IPS-NIHi11 (cell line): ENCODE measurements at places on chromosomes 11 and 22.
A peak's percentile ranks its signal among the peaks of the same experiment; 100 is the strongest.

GRCh38 chr11:112540261-112540660, 279.6 kb upstream of the PLET1 start:
- DNase-seq: no peak

- no peak for DNase-seq
Measured at GRCh38 chr11:111749646-111750045, 16.5 kb downstream of the PPP2R1B start.

DNA sequence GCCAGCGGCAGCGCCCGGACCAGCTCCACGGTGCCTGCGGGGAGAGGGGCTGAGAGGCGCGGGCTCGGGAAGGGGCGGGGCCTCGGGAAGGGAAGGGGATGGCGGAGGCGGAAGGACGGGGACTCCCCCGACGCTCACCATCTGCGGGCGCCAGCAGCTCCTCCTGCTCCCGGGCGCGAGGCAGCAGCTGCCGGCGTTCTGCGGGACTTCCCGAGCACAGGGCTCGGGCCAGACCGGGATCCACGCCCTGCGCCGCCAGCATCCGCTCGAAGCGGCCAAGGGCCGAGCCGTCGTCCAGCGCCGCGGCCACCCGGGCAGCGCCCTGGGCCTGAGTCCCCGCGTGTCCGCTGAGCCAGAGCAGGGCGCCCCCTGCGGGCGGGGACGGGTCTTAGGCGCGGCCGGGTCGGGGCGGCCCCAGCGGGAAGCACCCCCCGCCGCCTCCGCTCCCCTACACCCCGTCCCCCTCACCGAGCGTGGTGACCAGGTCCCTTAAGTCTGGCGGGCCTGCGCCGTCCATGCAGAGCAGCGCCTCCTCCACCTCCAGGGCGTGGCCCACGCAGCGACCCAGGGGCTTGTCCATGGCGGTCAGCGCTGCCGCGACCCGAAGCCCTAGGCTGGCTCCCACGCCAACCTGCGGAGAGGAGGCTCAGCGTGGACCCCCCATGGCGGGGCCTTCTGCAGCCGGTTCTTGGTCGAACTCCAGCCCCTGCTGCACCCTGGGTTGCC, 873 bp upstream of the SCO2 start:
- peak; percentile 85 for DNase-seq

- DNase-seq: no peak
Measured at GRCh38 chr22:26322179-26322905, 106.7 kb upstream of the ASPHD2 start.

- no peak for DNase-seq
Measured at GRCh38 chr11:132658696-132659095, 873.6 kb downstream of the OPCML start.

- DNase-seq: no peak
Measured at GRCh38 chr22:28780296-28780695, 7.8 kb downstream of the CCDC117 start.

DNA sequence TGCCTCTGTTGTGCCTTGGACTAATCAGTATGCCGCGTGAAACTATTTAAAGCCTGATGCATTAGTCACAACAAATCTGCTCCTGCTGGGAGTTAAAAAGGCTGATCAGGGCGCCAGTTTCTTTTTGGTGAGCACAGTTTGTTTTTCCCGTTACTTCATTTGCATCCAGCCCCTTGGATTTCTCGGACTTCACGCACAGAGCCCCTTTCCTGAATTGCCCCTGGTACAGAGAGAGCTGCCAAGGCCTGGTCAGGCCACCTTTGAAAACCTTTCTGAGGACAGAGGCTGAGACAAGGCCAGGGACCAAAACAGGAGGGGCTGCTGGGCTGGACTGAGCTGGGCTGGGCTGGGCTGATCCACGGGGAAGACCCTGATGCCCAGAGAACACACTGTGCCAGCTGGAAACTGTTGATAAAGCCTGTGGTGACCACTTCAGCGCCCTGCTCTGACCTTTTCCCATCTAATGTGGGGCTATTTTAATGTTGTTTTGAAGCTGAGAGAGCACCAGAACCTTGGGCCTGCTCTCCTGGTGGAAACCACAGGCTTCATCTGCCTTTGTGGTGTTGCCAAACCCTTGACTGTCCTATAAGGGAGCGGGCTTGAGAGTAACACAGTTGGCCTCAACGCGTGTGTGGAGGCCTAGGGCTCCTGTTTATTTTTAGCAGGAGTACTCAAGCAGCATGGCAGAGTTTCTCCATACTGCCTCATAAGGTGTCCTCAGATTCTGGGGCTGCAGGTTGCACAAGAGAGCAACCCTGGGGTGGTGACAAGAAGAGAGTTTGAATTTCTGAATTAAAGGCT, 44.2 kb downstream of the NAV2 start:
- no peak for DNase-seq

GRCh38 chr22:43227239-43227630, 40.3 kb upstream of the TTLL12 start:
- DNase-seq: no peak

DNA sequence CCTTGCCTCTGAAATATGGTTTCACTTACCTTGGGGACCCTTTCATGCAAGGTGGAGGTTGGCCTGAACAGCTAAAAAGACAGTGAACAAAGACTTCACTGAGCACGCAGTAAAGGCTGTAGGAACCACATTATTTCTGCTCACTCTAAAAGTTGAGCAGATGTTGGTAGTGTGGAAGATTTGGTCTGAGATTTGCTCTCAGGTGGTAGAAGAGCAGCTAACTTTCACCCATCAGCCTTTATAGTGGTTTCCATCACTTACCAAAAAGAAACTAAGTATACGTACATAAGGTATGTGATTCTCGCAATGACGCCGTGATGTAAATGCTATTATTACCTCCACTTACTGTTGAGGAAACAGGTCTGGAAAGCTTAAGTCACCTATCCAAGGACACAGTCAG, 47.3 kb downstream of the PRR5L start:
- DNase-seq: no peak

DNA sequence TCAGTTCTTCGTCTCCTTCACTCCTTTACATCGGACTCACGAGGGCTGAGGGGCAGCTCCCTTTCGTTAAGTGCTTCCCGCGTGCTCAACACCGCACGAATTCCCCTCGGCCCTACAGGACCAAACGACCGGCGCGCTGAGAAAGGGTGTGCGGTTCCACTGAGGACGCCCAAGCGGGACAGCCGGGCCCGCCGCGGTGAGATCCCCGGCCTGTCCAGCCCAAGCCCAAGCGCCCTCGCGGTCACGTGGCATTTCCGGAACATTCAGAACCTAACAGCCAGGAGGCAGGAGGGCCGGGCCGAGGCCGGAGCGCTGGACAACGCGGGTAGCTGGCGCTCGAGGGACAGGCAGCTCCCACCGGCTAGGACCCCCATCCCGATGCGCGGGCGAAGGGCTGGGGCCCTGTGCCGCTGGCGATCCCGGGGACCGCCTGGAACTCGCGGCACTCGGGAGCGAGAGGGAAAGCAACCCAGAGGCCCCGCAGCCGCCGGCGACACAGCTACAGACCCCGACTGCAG, 737 bp upstream of the STIP1 start:
- no peak for DNase-seq

- DNase-seq: no peak
Measured at GRCh38 chr11:34957206-34957605, 40.8 kb downstream of the PDHX start.

DNA sequence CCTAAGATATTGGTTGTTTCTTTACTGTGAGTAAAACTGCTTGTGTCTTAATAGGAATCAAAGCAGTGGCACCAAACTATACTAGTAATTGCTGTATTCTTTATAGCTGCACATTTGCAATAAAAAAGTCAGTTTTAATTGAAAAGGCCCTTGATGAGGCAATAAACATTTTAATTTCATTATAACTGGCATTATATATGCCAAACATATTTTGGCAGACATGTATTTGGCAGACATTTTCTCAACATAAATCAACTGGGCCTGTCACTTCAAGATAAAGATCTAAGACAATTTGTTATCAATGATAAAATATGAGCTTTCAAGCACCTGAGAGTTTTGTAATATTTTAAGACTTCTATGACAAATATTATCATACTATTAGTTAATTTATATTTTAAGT, 245.7 kb downstream of the SBF2 start:
- no peak for DNase-seq

- no peak for DNase-seq
Measured at GRCh38 chr11:27028561-27028965, 12.1 kb upstream of the BBOX1 start.

GRCh38 chr11:75639762-75640181, 29.1 kb downstream of the MAP6 start:
- peak; percentile 45 for DNase-seq

- DNase-seq: no peak
Measured at GRCh38 chr11:17206463-17206862, 1.3 kb downstream of the PIK3C2A start.

- no peak for DNase-seq
Measured at GRCh38 chr11:36057379-36058042, 113.6 kb downstream of the LDLRAD3 start.

GRCh38 chr11:65637794-65638419, at the start of gene SIPA1:
TSS of gene SIPA1 (plus strand) at chr11:65638101. CDS start at chr11:65640922, 2,821 bp downstream.
- DNase-seq: peak; percentile 94

DNA sequence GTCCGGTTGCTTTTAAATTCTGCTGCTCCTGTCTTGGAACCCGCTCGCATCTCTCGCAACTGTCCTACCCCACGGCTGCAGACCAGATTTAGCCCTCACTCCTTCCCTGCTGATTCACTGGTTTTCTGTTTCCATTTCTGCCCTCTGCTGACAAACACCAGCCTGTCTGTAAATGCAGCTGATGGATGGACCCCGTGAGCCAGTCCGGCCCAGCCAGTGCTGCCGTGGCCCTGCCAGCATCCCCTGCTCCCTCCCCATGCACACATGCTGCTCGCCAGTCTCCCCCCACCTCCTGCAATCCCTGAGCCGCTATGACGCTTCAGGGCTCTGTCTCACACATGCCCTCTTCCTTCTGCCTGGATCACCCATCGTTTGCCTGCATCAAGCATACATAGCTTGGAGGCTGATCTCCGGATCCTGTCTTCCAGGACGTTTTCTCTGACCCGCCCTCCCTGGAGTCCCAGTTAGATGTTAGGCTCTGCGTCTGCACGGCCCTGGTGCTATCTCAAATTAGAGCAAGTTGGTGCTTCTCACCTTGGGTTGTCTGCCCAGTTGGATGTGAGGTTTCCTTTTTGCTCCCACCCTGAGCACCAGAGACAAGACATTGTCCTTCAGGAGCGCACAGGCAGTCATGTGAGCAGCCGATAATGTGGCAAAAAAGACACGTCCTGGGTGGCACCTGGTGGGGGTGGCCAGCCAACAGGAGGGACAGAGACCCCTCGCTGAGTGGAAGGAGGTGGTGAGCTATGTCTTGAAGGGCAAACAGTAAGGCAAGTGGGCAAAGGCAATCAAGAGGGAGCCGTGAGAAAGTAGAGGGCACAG, 4.3 kb upstream of the ACR start:
- DNase-seq: no peak

DNA sequence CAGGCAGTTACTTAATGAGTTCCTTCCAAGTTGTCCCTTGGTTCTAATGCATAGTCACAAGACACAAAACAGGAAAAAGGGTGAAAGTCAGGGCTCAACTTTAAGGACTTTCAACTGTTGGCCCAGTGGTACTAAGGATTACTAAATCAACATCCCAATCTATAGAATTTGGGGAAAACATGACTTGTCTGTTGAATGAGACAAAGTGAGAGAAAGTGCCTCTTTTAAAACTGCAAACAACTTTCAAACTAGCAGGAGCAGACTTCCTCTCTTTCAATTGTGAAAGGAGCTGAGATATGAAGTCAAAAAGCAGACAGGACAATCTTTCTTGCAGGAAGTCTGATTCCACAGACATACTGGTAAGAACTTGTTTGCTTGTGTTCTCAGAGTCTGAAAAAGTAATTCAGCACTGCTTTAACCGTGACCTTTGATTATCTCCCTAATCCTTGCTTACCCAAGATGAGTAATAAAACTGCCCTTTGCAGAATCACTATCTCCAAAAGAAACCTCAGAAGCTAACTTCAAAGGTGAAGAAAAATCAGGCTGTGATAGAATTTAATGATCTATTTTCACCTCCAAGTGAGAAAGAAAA, 960.7 kb upstream of the RAG2 start:
- DNase-seq: peak; percentile 2

DNA sequence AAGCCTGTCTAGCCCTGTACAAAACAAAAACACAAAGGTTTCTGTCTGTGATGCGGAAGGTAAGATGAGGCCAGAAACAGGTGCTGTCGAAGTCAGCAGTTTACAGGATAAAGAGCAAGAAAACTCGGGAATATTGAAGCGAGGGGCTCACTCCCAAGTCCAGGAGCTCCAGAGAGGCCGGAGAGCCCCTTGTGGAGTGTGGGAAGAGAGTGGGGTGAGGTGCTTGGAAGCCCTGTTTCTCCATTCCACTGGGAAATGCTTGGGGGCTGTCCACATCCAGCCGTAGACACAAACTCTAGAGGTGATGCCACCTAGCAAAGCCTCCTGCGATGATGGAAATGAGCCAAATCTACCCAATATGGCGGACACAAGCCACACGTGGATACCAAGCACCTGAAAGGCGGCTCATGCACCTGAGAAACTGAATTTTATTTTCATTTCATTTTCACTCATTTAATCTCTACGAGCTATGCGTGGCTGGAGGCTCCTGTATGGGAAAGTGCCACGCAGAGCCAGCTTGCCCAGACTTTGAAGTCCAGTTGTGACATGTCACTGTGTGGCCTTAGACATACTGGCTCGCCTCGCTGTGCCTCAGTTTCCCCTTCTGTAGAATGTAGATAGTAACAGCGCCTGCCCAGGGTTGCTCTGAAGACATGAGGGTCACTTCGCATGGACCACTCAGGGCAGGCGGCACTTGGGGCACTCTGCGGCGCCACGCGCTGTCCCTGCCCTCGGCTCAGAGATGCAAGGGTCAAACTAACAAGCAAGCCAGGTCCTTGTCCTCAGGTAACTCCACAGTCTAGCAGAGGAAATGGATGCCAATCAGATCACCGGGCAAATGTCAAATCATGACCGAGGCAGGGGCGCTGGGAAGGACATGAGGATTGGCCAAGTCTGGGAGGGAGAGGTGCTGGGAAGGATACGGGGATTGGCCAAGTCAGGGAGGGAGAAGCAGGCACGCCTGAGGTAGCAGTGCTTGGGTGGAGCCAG, 684.7 kb downstream of the TBC1D22A start:
- DNase-seq: no peak

DNA sequence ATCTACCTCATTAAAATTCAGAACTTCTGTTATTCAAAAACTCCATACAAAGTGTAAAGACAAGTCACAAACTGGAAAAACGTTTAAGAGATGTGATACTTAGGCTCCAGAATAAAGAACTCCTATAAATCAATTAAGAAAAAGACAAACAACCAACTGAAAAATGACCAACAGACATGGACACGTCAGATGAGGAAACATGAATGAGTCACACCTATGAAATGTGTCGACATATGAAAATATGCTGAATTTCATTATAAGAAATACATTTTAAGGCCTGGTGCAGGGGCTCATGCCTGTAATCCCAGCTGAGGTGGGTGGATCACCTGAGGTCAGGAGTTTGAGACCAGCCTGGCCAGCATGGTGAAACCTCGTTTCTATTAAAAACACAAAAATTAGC, 78.7 kb downstream of the ENTHD1 start:
- DNase-seq: no peak

GRCh38 chr11:267491-267994, 10.7 kb upstream of the NLRP6 start:
- DNase-seq: no peak
